ENCODE measurements at places on chromosomes 6 and 20.

GRCh38 chr20:58839474-58839874 lies 11.2 kb downstream of the GNAS-AS1 start:
- peak; percentile 68 for DNase-seq

GRCh38 chr6:63759605-63760105 lies 124.1 kb downstream of the PHF3 start:
- no peak for DNase-seq

DNA sequence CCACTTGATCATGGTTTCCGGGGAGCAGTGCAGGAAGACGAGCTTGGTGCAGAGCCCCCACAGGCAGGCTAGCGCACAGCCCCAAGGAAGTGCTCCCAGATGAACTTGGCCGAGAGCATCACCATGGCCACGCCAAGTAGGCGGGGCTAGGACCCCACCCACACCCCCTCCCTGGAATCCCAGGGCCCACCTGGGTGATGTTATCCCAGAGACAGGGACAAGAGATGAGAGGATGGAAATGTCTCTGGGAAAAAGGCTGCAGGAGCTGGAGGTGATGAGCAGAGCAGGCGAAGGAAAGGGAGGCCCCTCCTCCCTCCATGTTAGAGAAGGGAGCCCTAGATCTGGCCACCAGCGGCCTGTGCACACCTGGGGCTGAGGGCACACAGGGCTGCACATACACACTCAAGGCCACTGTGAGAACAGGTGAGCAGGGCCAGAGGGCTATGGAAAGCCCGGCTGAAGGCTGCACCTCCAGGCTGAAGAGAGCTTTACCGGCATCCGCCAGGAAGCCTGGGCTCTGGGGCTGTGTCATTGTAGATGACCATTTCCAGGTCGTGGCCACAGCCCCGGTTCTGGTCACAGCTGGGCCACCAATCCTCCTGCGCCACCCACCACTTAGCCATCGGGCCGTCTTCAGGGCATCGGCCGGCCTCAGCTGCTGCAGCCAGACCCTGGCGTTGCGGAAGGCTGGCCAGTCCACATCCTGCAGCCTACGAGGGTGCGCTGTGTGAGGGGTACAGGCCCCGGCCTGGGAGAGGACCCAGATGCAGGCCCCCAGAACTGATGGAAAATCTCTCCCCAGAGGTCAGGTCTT lies 24.9 kb downstream of the NPEPL1 start:
- no peak for DNase-seq

GRCh38 chr6:42158631-42159030 lies 14.5 kb upstream of the GUCA1A start:
- DNase-seq = no peak

- no peak for DNase-seq
Measured at GRCh38 chr20:34023937-34024722, 30.4 kb downstream of the RALY start.

GRCh38 chr20:64103871-64104666 lies 3.3 kb downstream of the NPBWR2 start:
- DNase-seq = no peak

- no peak for DNase-seq
Measured at GRCh38 chr6:130794010-130794697, 33.1 kb upstream of the SMLR1 start.

GRCh38 chr20:46057856-46058598 lies 29.0 kb downstream of the SLC12A5 start:
- peak; percentile 80 for DNase-seq

DNA sequence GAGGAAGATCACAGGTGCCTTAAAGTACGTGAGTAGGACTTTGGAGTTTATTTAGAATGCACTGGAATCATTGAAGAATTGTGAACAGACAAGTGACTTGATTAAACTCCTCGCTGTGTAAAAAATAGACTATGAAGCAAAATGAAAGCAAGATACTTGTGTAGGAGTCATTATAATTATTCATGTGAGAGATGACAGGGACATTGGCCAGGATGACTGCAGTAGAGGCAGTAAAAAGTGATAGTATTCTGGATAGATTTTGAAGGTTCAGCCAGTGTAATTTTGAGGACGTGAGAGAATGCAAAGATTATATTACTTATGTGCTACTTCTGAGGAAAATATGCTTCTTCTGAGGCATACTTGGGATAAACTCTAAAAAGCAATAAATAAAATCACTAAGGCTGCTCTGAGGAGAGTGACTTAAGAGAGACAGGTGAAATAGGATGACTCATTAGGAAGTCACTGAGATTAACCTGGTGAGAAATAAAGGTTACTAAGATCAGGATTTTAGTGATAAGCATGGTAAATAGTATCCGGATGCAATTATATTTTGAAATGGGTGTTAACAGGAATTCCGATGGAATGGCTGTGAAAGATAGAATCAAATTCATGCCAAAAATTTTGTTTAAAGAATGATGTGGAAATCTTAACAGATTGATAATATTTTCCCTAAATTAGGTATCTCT lies 202.0 kb downstream of the CENPW start:
- no peak for DNase-seq

GRCh38 chr6:128630213-128630612 lies 109.8 kb upstream of the PTPRK start:
- DNase-seq = no peak

- DNase-seq = no peak
Measured at GRCh38 chr20:51574248-51575033, 31.9 kb upstream of the NFATC2 start.
